ENCODE measurements at places on chromosomes 12 and 14.

- no peak for DNase-seq
These were observed 26.4 kb downstream of the DEGS2 start for GRCh38 chr14:100132903-100133510.

- DNase-seq, result peak; percentile 79
These were observed 417.6 kb downstream of the PCNX1 start for GRCh38 chr14:71324767-71325272.

- no peak for DNase-seq
These were observed 29.7 kb upstream of the CHST11 start for GRCh38 chr12:104426926-104427546.

DNA sequence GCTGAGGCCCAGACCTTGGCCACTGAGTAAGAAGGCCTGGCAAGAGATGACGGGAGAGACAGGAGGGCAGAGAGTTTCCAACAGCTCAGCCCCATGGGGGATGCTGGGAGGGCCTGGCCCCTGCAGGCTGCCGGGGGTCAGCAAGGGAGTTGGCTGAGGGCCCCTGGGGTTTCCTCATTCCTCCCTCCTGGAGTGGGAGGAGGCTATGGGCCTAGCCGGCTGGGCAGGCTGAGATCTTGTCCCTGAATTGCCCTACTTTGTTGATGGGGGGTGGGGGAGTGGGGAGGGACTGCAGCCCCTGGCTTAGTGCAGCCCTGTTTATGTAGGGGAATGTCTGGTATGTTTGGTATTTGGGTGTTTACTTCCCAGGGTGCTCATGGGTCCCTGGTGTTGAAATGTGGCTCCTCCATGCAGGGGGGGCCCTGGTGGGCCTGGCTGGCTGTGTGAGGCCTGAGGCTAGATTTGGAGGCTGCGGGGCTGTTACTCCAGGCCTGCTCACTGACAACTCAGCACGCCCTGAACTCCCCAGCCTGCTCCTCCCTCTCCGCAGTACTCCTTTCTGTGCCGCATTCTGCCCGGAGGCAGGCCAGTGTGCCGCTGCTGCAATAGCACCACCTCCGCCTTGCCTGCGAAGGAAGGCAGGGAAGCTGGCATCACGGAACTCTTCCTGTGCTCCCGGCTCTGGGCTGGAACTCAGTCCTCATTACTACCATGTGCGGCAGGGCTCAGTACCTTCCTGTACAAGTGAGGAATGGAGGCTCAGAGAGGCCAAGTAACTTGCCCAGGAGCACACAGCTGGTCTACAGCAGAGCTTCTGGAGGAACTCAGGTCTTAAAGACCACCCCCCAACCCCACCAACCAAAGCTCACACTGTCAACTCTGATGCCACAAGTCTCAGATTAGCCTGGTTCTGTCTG is 25.3 kb downstream of the JDP2 start:
- peak; percentile 86 for DNase-seq

- peak; percentile 98 for DNase-seq
These were observed 8.2 kb downstream of the CDKN1B start for GRCh38 chr12:12725086-12725955.

DNA sequence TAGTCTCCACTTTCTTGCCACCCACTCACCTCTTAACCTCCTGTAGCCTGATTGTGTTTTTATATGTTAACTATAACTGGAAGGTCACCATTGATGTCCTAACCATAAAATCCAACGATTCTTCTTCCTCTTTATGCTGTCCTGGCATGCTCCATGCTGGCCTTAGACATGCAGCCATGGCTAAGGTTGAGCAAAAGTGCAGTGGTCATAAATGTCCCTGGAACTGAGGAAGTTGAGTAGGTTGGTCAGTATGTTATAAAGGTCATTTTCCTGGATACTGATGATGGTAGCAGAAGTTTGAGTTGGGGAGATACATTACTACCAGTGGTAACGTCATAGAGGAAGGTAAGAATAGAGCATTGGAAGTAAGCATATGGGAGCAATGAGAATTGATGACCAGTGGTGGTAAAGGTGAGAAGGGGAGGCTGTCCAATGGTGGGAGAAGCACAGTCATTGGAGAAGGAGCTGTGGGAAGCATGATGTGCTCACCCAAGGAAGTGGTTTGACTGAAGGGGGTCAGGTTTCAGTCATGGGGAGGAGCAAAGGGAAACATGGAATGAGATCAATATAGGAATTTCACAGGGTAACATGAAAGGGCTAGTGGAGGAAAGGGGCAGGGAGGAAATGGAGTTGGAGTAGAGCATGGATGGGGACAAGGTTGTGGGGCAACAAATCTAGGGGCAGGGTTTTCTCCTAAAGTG is 240.8 kb downstream of the DACT1 start:
- no peak for DNase-seq

DNA sequence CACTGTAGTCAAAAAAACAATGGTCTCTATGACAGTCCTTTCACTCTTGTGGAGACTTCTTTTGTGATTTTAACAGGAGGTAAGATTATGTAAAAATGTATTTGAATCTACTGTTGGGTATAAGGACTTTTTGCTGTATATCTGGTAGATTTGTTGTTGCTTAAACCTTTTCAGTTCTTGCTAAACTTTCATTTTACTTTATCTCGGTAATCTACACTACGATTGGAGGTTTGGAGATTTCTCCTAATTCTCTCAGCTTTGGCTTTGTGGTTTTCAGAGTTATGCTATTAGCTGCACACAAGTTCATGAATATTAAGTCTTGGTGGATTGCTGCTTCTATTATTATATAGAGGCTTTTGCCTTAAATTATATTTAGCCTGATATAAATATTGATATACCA is 116.6 kb upstream of the HIF1A start:
- DNase-seq, result peak; percentile 29

DNA sequence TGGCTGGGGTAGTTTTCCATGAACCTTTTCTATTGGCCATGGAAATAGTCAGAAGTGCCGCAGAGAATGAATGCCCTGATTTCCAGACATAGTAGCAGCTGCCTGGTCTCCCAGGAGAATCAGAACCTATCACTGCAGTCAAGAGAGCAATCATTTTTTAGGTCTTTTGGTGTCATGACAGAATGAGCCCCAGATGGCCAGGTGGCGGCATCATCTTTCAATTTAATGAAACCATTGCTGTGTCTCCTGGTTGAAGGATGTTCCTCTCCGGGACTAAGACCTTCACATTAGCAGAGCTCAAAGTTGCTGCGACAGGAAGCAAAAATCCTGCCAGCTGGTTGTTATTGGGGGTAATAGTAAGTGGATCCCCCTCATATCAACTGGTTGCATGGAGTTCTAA is 18.8 kb downstream of the TNFAIP2 start:
- DNase-seq, result no peak

DNA sequence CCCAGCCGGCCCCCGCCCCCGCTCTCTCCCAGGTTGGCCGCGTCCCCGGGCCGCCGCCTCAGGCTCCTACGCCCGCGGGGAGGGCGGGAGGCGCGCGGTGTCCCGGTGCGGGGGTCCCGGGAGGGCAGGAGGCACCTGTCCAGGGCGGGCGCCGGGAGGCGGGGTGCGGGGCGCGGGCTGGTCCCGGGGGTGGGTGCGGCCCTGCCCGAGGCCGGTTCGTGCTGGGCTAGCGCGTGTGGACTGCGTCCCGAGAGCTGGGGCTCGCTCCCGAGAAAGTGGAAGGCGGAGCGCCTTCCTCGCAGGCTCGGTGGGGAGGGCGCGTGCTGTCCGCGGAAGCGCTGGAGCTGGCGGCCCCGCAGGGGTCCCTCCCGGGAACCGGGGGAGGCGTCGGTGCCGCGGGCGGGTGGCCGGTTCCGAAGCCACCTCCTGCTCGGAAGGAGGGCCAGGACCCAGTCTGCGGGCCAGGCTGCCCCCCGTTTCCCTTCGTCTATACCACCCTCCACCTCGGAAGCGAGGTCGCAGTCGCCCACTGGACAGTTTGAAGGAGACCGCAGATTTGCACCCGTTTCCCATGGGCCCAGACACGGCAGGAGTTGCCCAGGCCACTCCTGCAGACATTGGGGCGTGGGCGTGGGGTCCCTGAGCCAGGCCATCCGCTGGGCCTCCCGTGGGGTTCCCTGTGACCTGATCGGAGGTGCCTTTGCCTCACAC is 636 bp downstream of the ZFYVE21 start:
- DNase-seq, result peak; percentile 46

DNA sequence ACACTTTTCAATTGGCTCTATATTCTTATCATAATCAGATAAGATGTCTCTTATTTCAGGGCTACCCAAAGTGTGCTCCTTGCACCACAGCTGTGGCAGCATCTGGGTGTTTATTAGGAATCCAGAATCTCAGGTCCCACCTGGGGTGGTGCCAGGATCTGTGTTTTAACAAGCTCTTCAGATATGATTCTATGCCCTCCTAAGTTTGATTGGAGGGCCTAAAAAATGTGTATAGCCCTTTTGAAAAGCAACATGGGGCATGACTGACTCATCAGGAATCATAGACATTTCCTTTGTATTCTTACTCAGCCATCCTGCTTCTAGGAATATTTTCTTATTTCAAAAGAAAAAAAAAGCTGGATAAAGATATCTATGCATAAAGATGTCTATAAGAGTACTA is 103.1 kb downstream of the HELB start:
- no peak for DNase-seq

DNA sequence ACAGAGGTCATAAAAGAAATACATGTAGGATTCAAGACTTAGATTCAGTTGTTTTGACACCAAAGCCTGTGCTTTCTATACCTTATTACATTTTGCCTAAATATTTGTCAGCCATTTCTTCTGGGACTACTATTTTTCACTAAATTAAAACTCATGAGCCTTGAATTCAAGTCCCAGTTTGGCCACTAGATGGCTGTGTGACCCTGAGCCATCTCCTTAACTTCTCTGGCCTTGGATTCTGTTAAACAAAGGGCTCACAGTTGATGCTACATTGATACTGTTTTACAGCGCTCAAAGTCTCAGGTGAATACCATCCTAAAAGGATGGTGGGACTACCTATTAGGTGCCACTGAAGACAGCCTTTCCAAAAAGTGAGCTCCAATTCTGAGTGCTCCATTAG is 39.6 kb upstream of the CCDC198 start:
- peak; percentile 30 for DNase-seq

- DNase-seq, result no peak
These were observed 457.1 kb downstream of the TMEM132D start for GRCh38 chr12:129446696-129447095.

DNA sequence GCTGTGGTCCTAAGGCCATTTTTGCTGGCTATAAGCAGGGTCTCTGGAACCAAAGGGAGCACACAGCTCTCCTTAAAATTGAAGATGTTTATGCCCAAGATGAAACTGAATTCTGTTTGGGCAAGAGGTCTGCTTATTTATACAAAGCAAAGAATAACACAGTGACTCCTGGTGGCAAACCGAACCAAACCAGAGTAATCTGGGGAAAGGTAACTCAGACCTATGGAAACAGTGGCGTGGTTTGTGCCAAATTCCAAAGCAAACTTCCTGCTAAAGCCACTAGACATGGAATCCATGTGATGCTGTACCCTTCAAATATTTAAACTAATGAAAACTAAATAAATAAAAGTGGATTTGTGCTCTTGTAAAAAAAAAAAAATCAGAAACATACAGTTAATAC is 29.6 kb upstream of the BICDL1 start:
- no peak for DNase-seq

DNA sequence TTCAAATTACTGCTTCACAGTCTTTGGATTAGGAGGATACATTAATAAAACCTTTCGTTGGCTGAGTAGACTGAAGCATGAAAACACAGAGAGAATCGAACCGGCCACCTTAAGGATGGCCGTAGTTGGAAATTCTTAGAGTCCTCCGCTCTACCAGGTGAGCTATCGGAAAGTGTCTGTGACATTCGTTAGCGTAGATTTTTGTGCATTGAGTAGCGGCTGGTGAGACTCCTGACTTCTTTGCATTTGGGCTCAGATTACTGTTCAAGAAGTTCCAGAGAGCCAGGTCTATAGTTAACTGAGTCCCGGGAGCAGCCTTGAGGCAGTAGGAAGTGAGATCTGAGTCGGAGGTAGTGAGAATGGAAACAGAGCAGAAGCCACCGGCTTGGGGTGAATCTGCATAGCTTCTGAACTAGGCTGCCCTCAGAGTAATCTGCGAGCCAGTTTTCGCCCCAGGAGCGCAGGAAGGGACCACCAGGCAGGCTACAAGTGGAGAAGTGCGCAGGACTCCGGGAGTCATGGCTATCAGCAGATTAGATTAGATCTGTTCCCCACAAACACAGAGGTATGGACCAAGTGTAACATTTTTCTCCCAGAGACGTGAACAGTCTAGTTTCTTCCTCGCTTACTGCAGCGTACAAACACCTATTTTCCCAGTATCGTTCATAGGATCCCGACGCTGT is 11.0 kb downstream of the OR6S1 start:
- DNase-seq, result peak; percentile 69

DNA sequence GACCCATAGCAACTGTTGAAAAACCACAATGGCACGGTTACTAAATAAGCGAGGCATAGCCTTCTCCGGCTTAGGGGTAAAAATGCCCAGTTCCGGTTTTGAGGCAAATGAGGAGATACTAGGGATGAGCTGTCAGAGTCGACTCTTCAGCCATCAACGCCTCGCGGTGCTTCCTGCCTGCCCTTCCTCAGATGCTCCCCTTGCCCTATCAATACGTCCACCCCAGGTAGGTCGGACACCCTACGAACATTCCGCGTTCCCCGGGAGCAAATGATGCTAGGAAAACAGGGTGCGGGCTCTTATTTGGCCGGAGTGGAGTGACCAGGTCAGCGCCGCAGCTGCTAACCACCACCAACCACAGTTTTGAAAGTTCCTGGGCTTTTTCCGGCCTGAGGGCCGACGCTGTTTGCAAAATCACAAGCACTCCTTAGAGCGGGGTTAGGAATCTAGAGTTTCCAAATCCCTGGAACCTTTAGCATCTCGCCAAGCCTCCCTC is 1.2 kb downstream of the SRSF9 start:
- peak; percentile 88 for DNase-seq

GRCh38 chr12:91529829-91530228 is 347.2 kb upstream of the DCN start:
- DNase-seq, result no peak

DNA sequence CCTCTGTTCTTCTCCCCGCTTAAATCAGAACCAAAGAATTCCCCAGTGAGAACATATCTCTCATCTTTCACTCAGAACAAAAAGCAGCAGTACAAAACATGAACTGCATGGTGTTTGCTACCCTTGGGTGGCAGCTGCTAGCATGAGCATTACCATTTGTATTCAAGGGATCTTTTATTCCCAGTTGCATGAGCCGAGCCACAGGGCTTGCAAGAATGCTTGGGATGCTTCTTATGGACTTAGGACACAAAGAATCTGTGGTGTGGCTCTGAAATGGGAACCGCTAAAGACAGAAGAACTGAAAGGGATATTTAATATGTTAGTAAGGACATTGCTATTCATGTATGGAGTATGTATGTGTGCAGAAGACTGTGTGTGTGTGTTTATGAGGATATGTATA is 190.6 kb downstream of the TMX1 start:
- DNase-seq, result no peak

- no peak for DNase-seq
These were observed 6.1 kb upstream of the TCL1B start for GRCh38 chr14:95679998-95680735.

- DNase-seq, result no peak
These were observed 56.5 kb upstream of the ZFP36L1 start for GRCh38 chr14:68849416-68849815.

- no peak for DNase-seq
These were observed 77.2 kb downstream of the RFLNA start for GRCh38 chr12:124371970-124372555.

DNA sequence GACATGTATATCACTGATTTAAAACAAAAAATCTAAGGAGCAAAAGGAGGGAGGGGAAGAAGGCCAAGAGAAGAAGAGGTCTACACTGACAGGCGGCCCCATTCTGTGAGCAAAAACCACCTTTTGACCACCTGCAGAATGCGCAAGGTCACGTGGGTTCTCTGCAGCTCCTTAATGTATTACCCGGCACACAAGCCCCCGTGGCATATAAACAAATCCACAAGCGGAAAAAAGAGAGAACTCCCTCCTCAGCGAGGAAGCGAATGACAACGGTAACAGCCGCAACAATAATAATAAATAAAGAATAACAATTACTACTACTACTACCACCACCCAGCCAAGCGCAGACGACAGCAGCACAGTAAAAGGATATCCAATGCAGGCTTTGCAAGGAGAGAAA is 1.3 kb downstream of the KSR2 start:
- no peak for DNase-seq
